ENCODE measurements at places on chromosomes 2 and 18. TPM values are rescaled to one million over a fixed set of nuclear protein-coding genes. Genes with fewer than 3 reads are reported as not detected.

- no peak for DNase-seq
- no peak overlapping the region for H3K4me3 ChIP-seq
- no peak overlapping the region for H3K27ac ChIP-seq
- H3K36me3 ChIP-seq, result no peaks in the 10 kb centered on the region
- no peaks in the 10 kb centered on the region for H3K4me1 ChIP-seq
Observed at GRCh38 chr18:43870626-43871025, 593.3 kb upstream of the SYT4 start.

- H3K4me3 ChIP-seq, result no peak overlapping the region
- DNase-seq, result no peak
- H3K27me3 ChIP-seq, result no peaks in the 10 kb centered on the region
Observed at GRCh38 chr18:61833387-61833786, 59.4 kb downstream of the RNF152 start.

DNA sequence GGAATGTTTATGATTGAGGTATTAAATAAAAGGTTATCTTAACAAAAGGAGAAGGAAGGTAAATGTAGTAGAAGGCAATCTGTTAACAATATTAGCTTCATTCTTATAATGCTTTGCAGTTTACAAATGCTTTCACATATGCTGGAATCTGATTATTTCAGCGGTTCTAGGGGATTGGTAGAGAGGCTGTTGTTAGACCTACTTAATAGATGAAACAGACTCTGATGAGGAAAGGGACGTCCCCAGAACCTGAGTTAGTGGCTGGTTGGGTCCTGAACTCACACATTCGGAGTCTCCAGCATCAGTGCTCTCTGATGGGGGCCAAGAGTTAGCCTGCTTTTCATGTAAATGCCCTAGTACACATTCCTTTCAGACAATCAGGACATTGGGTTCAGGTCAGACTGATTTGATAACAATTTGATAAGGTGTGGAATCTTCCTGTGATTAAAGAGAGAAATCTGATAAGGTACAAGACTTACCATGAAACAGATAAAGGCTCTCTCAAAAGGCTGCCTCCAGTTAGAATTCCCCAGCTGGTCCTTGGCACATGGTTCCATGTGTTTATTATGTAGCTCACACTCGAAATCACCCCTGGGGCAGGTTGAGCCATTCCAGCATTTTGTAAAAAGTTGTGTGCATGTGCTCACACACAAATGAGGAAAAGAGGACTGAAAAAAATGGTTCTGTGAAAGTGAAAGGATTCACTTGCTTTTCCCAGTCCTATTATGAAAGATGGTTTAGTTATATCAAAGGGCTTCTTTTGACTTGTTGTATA lies 103.1 kb downstream of the GPD2 start:
- no peak overlapping the region for H3K4me3 ChIP-seq
- no peaks in the 10 kb centered on the region for H3K36me3 ChIP-seq
- H3K27ac ChIP-seq, result no peak overlapping the region
- no peak for DNase-seq
- H3K4me1 ChIP-seq, result no peaks in the 10 kb centered on the region
- no peaks in the 10 kb centered on the region for H3K27me3 ChIP-seq

GRCh38 chr2:210366675-210367080 lies 51.7 kb upstream of the MYL1 start:
- no peak overlapping the region for H3K4me3 ChIP-seq
- no peaks in the 10 kb centered on the region for H3K27me3 ChIP-seq
- H3K27ac ChIP-seq, result no peak overlapping the region
- no peaks in the 10 kb centered on the region for H3K36me3 ChIP-seq

- no peaks in the 10 kb centered on the region for H3K27me3 ChIP-seq
- H3K4me3 ChIP-seq, result no peak overlapping the region
- DNase-seq, result no peak
- peaks cover 11% of the 10 kb centered on the region for H3K4me1 ChIP-seq
- no peak overlapping the region for H3K27ac ChIP-seq
Observed at GRCh38 chr18:48805826-48806535, 144.8 kb downstream of the SMAD7 start.

GRCh38 chr2:119216994-119217393 lies 6.6 kb upstream of the STEAP3 start:
- no peak overlapping the region for H3K27ac ChIP-seq
- no peaks in the 10 kb centered on the region for H3K27me3 ChIP-seq
- peaks cover 10% of the 10 kb centered on the region for H3K4me1 ChIP-seq
- no peaks in the 10 kb centered on the region for H3K36me3 ChIP-seq
- no peak overlapping the region for H3K4me3 ChIP-seq

- no peak for DNase-seq
- H3K36me3 ChIP-seq, result no peaks in the 10 kb centered on the region
- H3K27me3 ChIP-seq, result no peaks in the 10 kb centered on the region
Observed at GRCh38 chr2:20483194-20483895, 36.5 kb downstream of the RHOB start.

GRCh38 chr2:143815082-143815481 lies 685.9 kb downstream of the ARHGAP15 start:
- no peaks in the 10 kb centered on the region for H3K4me1 ChIP-seq
- H3K36me3 ChIP-seq, result no peaks in the 10 kb centered on the region
- DNase-seq, result no peak
- no peak overlapping the region for H3K4me3 ChIP-seq
- no peaks in the 10 kb centered on the region for H3K27me3 ChIP-seq

DNA sequence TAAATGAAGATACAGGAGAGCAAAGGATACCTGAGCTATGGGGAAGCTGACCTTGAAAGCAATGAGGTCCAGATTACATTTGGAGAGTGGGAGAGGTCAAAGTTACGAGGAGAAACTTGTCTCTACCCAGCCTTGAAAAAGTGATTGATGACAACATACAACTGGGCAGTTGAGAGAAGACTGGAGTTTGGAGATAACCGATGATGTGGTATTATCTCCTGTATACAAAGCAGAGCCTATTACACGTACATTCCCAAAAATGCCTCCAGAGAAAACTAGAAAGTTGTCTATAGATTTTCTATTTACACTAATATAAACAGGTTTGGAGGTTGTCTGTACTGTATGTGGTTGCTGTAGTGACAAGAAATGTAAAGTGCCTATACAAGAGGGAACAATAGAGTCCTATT lies 28.3 kb downstream of the ARL5A start:
- H3K4me1 ChIP-seq, result no peaks in the 10 kb centered on the region
- peaks cover 4% of the 10 kb centered on the region for H3K36me3 ChIP-seq
- no peak overlapping the region for H3K27ac ChIP-seq
- H3K27me3 ChIP-seq, result no peaks in the 10 kb centered on the region

GRCh38 chr2:47277187-47277586 lies 122.1 kb upstream of the STPG4 start:
- no peak for DNase-seq
- H3K4me3 ChIP-seq, result no peak overlapping the region
- no peaks in the 10 kb centered on the region for H3K36me3 ChIP-seq
- H3K27ac ChIP-seq, result no peak overlapping the region

- H3K27ac ChIP-seq, result no peak overlapping the region
- no peak overlapping the region for H3K4me3 ChIP-seq
- no peak for DNase-seq
- peaks cover 3% of the 10 kb centered on the region for H3K4me1 ChIP-seq
- no peaks in the 10 kb centered on the region for H3K27me3 ChIP-seq
Observed at GRCh38 chr2:241125626-241126025, 23.5 kb upstream of the MTERF4 start.

- H3K4me3 ChIP-seq, result no peak overlapping the region
- DNase-seq, result no peak
- H3K27me3 ChIP-seq, result no peaks in the 10 kb centered on the region
- no peaks in the 10 kb centered on the region for H3K4me1 ChIP-seq
Observed at GRCh38 chr2:74301262-74301661, 42.0 kb downstream of the SLC4A5 start.

DNA sequence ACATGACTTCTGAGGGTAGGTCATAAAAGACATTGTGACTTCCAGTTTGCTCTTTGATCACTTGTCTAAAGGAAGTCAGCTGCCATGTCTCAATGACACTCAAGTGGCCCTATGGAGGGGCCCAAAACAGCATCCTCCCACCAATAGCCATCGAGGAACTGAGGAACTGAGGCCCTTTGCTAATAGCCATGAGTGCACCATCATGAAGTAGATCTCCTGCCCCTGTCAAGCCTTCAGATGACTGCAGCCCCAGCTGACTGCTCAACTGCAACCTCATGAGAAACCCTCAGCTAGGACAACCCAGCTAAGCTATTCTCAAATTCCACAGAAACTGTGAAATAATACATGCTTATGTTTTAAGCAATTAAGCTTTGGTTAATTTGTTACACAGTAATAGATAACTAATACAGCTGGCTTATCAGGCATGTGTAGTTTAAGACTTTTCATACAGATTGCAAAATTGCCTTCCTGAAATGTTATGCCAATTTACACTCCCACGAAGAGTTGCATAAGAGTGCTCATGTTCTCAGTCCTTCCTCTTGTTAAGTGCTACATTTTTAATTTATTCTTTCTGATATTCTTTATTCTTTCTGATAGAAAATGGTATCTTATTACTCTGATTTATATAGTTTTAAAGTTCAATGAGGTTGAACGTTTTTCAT lies 105.6 kb upstream of the NDUFV2 start:
- no peaks in the 10 kb centered on the region for H3K36me3 ChIP-seq
- H3K27me3 ChIP-seq, result no peaks in the 10 kb centered on the region
- H3K4me3 ChIP-seq, result peak overlapping the region; percentile 10
- peaks cover 9% of the 10 kb centered on the region for H3K4me1 ChIP-seq

- peak within 1 kb of the TSS; percentile 47 for H3K4me3 ChIP-seq
- no peak within 1 kb of the TSS for H3K27ac ChIP-seq
- no peaks in the 10 kb centered on the region for H3K36me3 ChIP-seq
Observed at GRCh38 chr2:127220102-127220767, at the start of gene CYP27C1. Gene CYP27C1 (minus strand): TSS chr2:127220299. CDS start chr2:127220270, 29 bp downstream.

- H3K4me1 ChIP-seq, result no peaks in the 10 kb centered on the region
- DNase-seq, result no peak
- H3K27me3 ChIP-seq, result no peaks in the 10 kb centered on the region
- H3K4me3 ChIP-seq, result no peak overlapping the region
- no peak overlapping the region for H3K27ac ChIP-seq
- H3K36me3 ChIP-seq, result no peaks in the 10 kb centered on the region
Observed at GRCh38 chr2:128366713-128367511, 48.2 kb upstream of the HS6ST1 start.

DNA sequence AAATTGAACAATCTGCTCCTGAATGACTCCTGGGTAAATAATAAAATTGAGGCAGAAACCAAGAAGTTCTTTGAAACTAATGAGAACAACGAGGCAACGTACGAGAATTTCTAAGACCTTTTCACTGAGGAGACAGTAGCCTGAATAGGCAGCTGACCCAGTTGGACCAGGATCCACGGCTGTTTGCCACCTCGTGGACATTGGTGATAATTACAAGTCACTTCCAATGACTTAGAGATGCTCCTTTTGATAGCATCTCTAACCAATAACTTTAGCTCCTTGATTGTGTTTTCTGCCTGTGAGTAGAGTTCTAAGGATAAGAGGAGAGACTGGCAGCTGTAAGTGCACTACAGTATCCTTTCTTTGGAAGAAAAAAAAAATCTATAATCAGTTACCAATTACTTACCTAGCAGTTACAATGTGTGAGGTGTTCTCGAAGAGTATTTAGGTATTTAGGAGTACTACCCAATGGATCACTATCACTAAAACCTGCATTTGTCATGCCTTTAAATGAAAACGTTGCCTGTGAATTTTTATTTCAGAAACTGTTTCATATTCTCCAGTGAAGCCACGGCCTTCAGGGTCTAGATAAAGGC lies 31.3 kb upstream of the CNTNAP5 start:
- no peaks in the 10 kb centered on the region for H3K36me3 ChIP-seq
- H3K4me1 ChIP-seq, result no peaks in the 10 kb centered on the region
- H3K27me3 ChIP-seq, result no peaks in the 10 kb centered on the region
- H3K27ac ChIP-seq, result no peak overlapping the region
- no peak for DNase-seq

GALNT13 gene
- polyA plus RNA-seq, result not detected

KCNIP3 gene
- 0.26 TPM for polyA plus RNA-seq

C18orf63 gene
- polyA plus RNA-seq, result not detected

COL6A3 gene
- polyA plus RNA-seq, result 10.1 TPM

DBI gene
- polyA plus RNA-seq, result 524 TPM

HOXD4 gene
- polyA plus RNA-seq, result not detected

NT5C1B gene
- polyA plus RNA-seq, result 0.63 TPM

DCC gene
- 0.03 TPM for polyA plus RNA-seq

PAX8 gene
- 0.85 TPM for polyA plus RNA-seq

CPS1 gene
- polyA plus RNA-seq, result 469 TPM

AFF3 gene
- 1.1 TPM for polyA plus RNA-seq

EPB41L3 gene
- 3.6 TPM for polyA plus RNA-seq

NTSR2 gene
- not detected for polyA plus RNA-seq

ASB18 gene
- not detected for polyA plus RNA-seq
